ENCODE measurements at places on chromosomes 6 and 20. TPM values are rescaled to one million over a fixed set of nuclear protein-coding genes. Genes with fewer than 3 reads are reported as not detected.

DNA sequence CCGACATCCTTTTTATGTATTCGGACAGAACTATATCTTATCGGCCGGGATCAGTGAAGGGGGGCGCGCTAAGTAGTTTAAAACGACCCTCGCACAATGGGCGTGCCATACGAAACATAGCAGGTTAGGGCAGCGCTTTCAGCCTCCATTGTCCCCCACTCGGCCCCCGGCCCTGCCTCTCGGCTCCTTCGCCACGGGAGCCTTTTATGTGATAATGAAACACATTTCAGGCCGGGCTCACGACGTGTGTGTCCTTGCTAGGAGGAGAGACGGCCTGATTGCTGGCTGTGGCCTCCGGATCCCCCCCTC, 5.3 kb downstream of the FOXA2 start:
- peaks cover 45% of the 10 kb centered on the region for H3K27me3 ChIP-seq
- H3K36me3 ChIP-seq, result no peaks in the 10 kb centered on the region
- H3K4me1 ChIP-seq, result peaks cover 5% of the 10 kb centered on the region
- no peak overlapping the region for H3K4me3 ChIP-seq
- H3K27ac ChIP-seq, result no peak overlapping the region
- DNase-seq, result no peak

DNA sequence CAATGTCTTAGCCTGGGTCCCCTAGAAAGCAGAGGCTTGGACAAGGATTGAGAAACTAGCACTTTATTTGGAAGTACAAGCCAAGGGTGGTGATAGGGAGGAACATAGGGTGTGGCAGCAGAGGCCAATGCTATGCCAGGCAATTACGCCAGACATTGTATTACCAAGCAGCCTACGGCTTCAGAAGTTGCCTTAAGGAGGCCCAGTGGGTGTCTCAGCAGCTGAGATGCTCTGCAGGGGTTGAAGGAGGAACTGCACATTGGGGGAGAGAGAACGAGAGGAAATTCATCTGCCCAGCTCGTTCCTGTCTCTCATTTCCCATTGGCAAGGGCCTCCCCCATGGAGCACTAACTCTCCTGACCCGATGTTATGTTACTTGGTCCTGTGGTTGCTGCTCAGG, 859 bp downstream of the C20orf202 start:
- no peak overlapping the region for H3K27ac ChIP-seq
- no peaks in the 10 kb centered on the region for H3K36me3 ChIP-seq
- DNase-seq, result no peak
- H3K27me3 ChIP-seq, result no peaks in the 10 kb centered on the region
- H3K4me3 ChIP-seq, result no peak overlapping the region
- no peaks in the 10 kb centered on the region for H3K4me1 ChIP-seq

F13A1 gene
- 24.5 TPM for total RNA-seq

DNA sequence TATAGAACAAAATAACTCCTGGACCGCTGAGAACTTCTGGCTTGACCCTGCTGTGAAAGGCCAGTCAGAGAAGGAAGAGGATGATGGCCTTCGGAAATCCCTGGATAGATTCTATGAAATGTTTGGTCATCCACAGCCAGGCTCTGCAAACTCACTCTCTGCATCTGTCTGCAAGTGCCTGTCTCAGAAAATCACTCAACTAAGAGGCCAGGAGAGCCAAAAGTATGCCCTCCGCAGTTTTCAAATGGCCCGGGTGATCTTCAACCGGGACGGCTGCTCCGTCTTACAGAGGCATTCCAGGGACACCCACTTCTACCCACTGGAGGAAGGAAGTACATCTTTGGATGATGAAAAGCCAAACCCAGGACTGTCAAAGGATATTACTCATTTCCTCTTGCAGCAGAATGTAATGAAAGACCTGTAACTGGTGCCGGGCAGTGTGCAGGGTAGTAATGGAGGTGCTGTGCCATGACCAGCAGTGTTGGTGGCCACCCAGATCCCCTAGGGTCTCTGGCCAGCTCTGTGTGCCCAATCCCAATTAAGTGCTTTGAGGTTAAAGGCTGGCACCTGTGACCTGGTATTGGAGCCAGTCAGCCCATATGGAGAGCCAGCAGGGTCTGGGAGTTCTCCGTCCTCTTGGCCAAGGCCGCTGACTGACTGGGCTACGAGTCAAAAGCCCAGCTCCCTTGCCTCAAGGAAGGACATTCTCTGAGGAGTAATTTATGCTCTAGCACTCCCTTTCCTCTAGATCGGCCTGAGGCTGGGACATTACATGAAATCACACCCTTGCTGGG, 87.1 kb downstream of the TRMT6 start:
- H3K27ac ChIP-seq, result no peak overlapping the region
- no peaks in the 10 kb centered on the region for H3K4me1 ChIP-seq
- no peaks in the 10 kb centered on the region for H3K36me3 ChIP-seq
- DNase-seq, result no peak

GRCh38 chr20:36493801-36494114, 47.6 kb upstream of the MYL9 start:
- H3K27ac ChIP-seq, result peak overlapping the region; percentile 38
- H3K4me1 ChIP-seq, result peaks cover 4% of the 10 kb centered on the region
- peak; percentile 46 for DNase-seq
- H3K4me3 ChIP-seq, result no peak overlapping the region
- H3K27me3 ChIP-seq, result no peaks in the 10 kb centered on the region
- no peaks in the 10 kb centered on the region for H3K36me3 ChIP-seq

DNA sequence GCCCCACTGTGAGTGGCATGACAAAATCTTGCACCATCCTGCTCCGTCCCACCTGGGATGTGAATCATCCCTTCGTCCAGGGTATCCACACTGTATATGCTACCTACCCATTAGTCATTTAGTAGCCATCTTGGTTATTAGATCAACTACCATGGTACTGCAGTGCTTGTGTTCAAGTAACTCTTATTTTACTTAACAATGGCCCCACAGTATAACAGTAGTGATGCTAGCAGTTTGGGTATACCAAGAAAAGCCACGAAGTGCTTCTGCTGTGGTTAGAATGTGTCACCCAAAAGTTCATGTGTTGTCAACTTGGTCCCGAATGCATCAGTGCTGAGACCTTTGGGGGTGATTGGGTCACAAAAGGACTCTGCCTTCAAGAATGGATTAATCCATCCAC, 11.7 kb downstream of the OSER1 start:
- H3K4me1 ChIP-seq, result peaks cover 14% of the 10 kb centered on the region
- DNase-seq, result no peak
- H3K4me3 ChIP-seq, result no peak overlapping the region
- no peaks in the 10 kb centered on the region for H3K27me3 ChIP-seq
- H3K27ac ChIP-seq, result no peak overlapping the region

DNA sequence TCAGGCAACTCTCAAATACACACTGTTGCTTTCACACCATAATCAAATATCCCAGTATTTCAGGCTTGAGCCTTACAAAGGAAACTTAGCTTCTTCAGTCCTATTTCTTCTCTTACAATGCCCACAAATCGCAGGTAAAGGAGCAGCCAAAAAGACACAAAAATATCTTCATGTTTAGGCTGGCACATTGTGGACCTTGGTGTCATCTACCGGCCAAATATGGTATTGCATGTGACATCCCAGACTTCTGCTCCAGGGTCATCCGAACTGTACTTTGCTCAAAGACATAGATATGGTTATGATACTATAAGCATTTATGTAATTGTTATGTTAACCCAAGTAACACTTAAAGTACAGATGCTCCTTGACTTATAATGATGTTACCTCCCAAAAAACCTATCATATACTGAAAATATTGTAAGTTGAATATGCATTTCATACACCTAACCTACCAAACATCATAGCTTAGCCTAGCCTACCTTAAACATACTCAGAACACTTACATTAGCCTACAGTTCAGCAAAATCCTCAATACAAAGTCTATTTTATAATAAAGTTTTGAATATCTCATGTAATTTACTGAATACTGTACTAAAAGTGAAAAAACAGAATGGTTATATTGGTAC, 4.6 kb downstream of the OR2H2 start:
- H3K36me3 ChIP-seq, result no peaks in the 10 kb centered on the region
- no peaks in the 10 kb centered on the region for H3K27me3 ChIP-seq
- no peak overlapping the region for H3K27ac ChIP-seq
- no peaks in the 10 kb centered on the region for H3K4me1 ChIP-seq
- peak; percentile 40 for DNase-seq
- H3K4me3 ChIP-seq, result no peak overlapping the region

SYCP2L gene
- 0.46 TPM for total RNA-seq

DNA sequence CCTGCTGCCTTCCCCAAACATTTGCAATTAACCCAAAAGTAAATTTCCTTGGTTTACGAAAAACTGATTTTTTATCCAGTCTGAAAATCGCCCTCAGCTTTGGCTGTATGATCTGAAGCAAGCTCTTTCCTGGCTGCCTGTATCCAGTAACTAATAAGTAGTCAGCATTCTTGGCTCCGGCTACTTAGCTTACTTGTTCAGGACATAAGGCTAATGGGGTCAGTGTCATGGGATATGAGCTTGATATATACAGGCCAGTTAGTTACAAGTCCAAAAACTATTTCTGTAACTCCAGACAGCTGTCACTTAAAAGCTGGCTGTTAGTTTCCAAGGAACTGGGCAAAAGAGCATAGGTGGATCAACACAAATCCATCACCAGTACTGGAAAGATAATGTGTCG, 56.2 kb downstream of the KHDC1L start:
- H3K27me3 ChIP-seq, result no peaks in the 10 kb centered on the region
- no peak overlapping the region for H3K4me3 ChIP-seq
- no peaks in the 10 kb centered on the region for H3K36me3 ChIP-seq

Measured in prostate gland (tissue), 2 donors.